HCT116 (cell line): ENCODE measurements at places on chromosomes 2 and 18.

DNA sequence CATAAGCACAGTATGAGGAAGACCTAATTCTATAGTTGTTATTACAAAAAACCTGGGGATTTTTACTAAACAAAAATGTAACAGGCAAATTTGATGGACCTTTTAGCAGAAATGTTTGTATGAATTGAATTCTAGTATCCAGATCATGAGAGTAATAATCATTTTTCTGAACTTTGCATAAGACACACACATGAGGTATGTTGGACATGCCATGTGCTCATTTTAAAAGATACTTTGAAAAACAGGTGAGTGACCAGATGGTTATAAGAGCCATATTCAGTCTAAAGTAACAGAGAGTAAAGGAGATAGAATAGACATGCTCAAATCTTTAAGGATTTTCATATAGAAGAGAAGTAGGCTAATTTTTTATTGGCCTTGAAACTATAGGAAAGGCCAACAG is 663.6 kb downstream of the NRXN1 start:
- no peak for DNase-seq

DNA sequence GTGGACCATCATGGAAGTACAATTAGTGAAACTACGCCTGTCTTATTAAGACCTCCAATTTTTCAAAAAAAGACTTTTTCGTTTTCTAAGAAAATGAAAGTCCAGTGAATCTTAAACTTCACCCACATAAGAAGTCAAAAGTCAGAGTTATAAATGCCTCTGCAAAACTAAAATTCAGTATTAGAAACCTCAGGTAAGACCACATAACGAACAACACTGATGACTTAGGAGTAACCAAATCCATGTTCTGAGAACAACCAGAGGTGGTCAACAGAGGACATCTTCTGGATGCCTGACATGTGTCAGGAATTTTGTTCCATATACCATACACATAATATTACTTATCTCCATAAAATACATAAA is 62.4 kb downstream of the RPL31 start:
- no peak for DNase-seq

DNA sequence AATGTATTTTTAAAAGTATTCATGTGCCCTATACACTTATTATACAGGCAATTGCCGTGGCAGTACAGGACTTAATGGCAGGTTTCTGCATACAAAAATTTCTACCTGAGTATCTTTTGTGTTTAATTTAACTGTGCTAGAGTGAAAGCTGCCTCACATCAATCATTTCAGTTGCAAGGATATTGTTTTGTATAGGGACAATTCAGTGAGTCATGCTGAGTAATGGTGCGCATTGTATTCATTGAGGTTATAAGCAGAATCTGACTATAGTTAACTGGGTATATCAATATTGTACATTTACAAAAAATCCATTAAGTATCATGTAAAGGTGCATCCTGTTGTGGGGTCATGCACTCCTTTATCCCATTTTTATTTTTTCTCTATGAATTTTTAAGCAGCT is 121.5 kb downstream of the GCA start:
- DNase-seq, result no peak

GRCh38 chr18:79472176-79472575 is 76.4 kb downstream of the NFATC1 start:
- DNase-seq, result no peak

GRCh38 chr2:121388371-121388770 is 103.4 kb upstream of the TFCP2L1 start:
- DNase-seq, result no peak

- no peak for DNase-seq
Measured at GRCh38 chr2:96214554-96214953, 5.9 kb upstream of the STARD7 start.

- DNase-seq, result no peak
Measured at GRCh38 chr2:10499911-10500521, 51.9 kb upstream of the ODC1 start.

DNA sequence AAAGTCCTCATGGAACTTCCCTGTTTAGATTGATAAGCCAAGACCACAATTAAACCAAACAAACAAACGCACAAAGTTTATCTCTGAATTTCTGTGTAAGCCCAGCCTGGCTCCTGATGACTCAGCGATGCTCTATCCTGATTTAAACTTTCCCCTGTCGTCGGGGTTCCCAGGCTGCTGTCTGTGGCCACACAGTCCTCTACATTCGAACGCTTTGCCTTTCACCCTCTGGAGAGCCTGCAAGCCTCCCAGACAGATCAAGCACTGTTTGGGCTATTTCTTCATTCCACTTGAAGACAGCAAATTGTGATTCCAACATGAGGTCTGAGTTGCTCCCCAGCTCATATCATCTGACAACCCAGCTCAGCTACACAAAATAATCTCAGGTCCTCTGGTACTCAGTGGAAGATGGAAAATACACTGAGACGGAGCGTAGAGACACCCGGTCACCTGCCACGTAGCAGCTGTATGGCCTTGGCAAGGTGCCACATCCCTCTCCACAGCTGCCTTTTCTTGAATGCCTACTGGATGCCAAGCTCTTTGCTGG is 51.2 kb downstream of the CYRIA start:
- DNase-seq, result no peak

GRCh38 chr2:227106845-227107759 is 56.9 kb downstream of the COL4A4 start:
- DNase-seq, result peak; percentile 55

- no peak for DNase-seq
Measured at GRCh38 chr2:234099266-234099665, 48.8 kb downstream of the SPP2 start.

GRCh38 chr2:216107760-216108159 is 1.4 kb upstream of the XRCC5 start:
- no peak for DNase-seq

- no peak for DNase-seq
Measured at GRCh38 chr2:30911327-30911726, 104.1 kb upstream of the CAPN13 start.

GRCh38 chr2:112493858-112494648 is 12.1 kb downstream of the TTL start:
- DNase-seq, result no peak

DNA sequence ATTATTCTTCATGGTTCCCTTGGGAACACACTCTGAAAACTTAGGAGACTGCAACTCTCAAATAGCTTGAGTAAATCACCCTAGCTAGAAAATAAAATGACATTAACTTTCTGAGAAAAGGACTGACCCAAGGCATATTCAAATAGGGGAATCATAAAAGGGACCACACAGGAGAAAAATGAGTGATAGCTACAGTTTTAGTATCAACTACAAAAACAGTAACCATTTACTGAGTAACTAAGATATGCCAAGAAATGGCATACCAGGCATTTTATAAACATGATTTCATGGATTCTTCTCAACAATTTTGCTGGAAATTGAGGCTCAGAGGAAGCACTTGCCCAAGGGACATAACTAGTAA is 84.5 kb downstream of the AFF3 start:
- DNase-seq, result no peak

DNA sequence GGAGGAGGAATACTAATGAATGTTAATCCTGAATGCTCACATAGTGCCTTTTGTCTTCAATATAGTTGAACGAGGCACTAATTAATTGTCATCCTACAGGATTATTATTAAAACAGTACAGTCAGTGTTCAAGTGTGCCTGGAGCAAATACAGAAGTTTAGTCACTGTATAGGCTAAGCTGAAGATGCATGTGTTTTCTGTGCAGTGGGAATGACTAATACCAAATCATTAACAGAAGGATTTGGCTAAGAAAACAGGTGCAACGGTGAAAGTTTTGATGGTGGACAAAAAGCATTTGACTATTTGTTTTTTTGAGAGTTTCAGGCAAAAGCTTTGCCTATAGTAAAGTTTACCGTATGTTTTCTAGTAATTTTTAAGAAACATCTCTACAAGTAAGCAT is 62.8 kb downstream of the DCC start:
- DNase-seq, result no peak

DNA sequence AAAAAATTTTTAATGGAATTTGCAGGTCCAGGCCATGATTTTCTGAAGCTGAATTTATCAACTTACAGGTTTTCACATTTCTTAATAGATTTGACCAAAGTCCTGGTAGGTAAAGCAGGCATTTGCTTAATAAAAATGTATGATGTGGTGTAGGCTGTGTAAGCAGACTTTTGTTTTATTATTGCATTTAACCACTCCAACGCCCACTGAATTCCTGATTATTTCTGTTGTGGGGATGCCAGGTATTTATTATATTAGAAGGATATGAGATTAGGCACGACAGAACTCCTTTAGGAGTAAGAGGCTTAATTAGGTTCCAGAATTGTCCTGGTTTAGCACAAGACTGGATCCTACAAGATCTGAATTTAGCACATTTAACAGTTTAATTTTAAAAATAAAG is 111.1 kb downstream of the ADCYAP1 start:
- no peak for DNase-seq

DNA sequence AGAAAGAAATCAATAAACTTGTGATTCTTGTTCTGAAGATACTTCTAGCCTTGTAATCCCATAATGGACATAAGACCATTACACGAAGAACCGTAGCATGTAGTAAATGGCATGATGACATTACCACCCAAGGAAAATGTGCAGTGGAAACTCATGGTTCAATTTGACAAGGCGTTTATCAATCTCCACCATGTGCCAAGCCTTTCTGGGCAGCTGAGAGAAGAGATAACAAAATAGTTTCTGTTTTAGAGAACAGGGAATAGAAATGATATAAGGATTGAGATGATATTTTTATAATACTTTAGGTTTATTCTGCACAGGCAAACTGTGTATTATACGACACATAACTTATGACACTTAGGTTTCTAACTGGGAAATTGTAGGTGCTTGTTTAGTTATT is 19.2 kb downstream of the ABI2 start:
- no peak for DNase-seq

GRCh38 chr2:17166506-17166905 is 351.7 kb downstream of the RAD51AP2 start:
- no peak for DNase-seq

DNA sequence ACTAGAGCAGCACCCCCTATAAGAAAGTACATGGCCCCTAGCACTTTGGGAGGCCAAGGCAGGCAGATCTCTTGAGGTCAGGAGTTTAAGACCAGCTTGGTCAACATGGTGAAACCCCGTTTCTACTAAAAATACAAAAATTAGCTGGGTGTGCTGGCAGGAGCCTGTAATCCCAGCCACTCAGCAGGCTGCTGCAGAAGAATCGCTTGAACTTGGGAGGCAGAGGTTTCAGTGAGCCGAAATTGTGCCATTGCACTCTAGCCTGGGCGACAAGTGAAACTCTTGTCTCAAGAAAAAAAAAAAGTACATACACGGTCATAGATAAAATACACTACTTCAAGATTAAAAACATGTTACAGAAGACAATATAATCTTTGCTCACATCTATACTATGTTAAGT is 63.8 kb downstream of the RAPH1 start:
- DNase-seq, result no peak

DNA sequence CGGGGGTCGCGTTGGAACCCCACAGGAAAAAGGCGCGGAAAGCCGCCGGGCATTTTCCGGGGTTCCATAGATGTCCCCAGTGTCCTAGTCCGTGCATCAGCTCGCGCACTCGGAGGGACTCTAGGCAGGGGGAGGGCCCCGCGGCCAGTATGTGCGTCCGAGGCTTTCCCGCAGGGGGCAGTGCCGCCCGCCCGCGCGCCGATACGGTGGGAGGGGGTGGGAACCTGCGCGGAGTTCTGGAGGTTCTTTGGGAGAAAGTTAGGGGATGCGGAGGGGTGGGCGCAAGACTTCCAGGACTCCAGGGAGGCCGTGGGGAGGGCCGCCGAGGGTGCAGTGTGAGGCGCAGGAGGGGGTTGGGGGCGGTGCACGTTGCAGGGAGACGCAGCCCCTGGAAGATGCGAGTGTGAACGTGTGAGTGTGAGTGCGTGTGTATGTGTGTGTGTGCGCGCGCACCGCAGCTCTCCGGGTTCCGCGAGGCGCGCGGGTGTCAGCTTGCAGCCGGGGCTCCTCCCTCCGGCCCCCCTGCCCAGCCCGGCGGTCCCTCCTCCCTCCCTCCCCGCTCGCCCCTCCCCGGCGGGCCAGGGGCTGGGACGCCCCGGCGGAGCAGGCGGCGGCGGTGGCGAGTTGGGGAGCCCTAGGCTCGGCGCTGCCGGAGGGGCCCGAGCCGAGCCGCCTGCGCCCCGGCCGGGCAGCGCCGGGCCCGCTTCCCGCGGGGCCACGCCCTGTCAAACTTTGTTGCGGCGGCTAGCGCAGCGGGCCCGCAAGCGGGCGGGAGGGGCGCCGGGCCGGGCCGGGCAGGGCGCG is at the start of gene TCF7L1:
TCF7L1 (plus strand) TSS at position 559 of the 804 bp plus-strand sequence. CDS start 293 bp downstream, outside the sequence.
- peak; percentile 70 for DNase-seq

GRCh38 chr2:190214426-190215194 is 105.0 kb downstream of the HIBCH start:
- no peak for DNase-seq

- no peak for DNase-seq
Measured at GRCh38 chr2:236517251-236518031, 52.2 kb upstream of the ACKR3 start.

DNA sequence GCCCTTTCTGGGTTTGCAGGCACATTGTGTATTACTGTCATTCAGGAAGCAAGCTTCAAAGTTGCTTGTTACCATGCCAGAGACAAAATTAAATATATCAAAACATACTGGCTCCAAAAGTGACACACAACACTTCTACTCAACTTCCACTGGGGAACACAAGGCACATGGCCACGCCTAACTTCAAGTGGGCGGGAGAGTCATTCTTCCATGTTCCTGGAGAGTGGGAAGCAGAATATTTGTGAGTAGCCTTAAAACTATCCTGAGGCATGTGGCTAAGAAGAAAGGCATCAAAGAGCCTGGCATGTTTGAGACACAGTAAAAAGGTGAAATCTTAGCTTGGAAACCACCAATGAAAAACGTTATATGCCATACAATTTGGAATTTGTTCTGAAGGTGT is 90.5 kb upstream of the TACR1 start:
- no peak for DNase-seq

GRCh38 chr2:90076311-90076710 is 1384.8 kb downstream of the RPIA start:
- DNase-seq, result no peak

- DNase-seq, result no peak
Measured at GRCh38 chr2:40962026-40962425, 510.1 kb upstream of the SLC8A1 start.

DNA sequence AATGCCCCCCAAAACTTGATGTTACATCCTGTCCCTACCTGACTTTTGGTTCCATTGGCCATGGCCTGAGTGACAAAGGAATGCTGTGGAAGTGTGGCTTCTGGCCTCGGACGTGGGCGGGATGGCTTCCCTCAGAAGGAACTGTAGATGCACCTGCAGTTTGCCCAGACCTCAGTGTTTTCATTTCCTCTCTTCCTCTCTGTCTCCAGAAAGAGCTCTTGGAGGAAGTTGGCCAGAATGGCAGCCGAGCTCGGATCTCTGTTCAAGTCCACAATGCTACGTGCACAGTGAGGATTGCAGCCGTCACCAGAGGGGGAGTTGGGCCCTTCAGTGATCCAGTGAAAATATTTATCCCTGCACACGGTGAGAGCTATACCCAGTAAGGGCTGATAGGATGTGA is 61.0 kb upstream of the TMEM87B start:
- no peak for DNase-seq

- no peak for DNase-seq
Measured at GRCh38 chr18:38932752-38933151, 1367.2 kb upstream of the CELF4 start.

- no peak for DNase-seq
Measured at GRCh38 chr2:128442891-128443302, 124.2 kb upstream of the HS6ST1 start.

GRCh38 chr2:85714841-85715240 is 20.7 kb downstream of the GNLY start:
- no peak for DNase-seq

- no peak for DNase-seq
Measured at GRCh38 chr2:190420801-190421200, 12.6 kb downstream of the MFSD6 start.
